ENCODE measurements at places on chromosomes 11 and 22.

- no peak for DNase-seq
Observed at GRCh38 chr11:102488208-102488607, 35.6 kb upstream of the TMEM123 start.

GRCh38 chr22:49632199-49633009 is 195.3 kb downstream of the BRD1 start:
- DNase-seq, result peak; percentile 70

DNA sequence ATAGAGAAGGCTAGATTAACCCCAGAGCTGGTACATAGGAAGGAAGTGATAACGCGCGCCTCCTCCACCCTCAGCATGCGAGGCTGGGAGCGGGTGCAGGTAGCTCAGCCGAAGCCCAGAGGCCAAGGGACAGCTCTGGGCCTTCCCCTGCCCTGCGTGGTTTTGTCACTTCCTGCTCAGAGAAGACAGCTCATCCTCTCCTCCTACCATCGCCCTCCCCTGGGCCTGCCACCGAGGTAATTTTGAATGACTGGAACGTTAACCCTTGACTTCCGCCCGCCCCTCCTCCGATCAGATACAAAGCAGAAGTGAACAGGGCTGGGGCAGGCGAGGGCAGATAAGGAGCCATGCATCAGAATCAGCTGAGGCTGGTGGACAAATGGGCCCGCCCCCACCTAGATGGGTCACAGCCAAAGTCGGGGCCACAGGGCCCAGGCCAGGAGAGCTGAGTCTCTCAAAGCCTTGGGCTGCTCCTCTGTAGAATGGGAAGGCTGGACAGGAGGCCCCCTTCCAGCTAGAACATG is 1.6 kb downstream of the RAC2 start:
- no peak for DNase-seq

DNA sequence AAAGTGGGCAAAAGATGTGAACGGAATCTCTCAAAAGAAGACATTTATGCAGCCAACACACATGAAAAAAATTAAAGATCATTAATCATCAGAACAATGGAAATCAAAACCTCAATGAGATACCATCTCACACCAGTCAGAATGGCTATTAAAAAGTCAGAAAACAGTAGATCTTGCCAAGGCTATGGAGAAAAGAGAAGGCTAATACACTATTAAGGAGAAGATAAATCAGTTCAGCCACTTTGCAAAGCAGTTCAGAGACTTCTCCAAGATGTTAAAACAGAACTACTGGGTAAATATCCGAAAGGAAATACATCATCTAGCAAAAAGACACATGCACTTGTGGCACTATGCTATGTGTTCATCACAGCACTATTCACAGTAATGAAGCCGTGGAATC is 388.2 kb upstream of the LUZP2 start:
- DNase-seq, result no peak

- DNase-seq, result no peak
Observed at GRCh38 chr11:2584812-2585565, 114.8 kb downstream of the KCNQ1OT1 start.

- peak; percentile 74 for DNase-seq
Observed at GRCh38 chr11:86800076-86800959, at the start of gene PRSS23. TSS of gene PRSS23 (plus strand) at chr11:86800542. CDS start at chr11:86807644, 7,102 bp downstream.

DNA sequence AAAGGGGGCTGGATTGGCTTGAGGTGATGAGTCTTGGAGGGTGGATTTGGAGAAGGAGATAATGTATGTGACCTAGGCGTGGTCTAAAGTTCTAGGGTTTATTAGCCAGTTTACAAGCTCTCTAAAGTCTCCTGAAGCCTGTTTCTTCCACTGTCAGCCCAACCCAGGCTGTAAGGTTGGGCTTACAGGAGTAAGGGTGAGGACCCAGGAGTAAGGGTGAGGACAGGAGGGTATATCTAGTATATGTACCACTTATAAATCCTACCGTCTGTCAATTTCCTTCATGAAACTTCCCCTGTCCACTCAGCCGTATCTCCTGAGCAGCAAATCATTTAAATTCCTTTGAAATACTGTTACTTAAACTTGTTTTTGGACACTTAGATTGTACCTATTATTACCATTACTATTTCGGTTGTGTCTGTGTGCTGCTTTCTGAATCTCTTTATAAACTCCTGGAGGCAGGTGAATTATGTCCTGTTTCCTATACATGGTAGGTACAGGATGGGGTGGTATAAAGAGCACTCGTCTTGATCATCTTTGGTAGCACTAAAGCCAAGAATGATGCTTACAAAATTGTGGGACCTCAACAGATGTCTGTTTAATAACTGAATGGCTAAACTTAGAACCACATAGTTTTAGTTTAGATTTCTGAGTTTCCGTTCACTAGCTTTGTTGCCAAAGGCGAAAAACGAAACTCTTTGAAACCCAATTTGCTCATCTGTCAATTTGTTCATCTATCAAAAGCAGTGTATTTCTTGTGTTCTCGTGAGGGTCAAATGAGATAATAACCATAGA is 192.0 kb downstream of the GRIK4 start:
- DNase-seq, result no peak

- DNase-seq, result no peak
Observed at GRCh38 chr22:45972889-45973253, 4.1 kb downstream of the WNT7B start.

- peak; percentile 53 for DNase-seq
Observed at GRCh38 chr22:17121233-17122195, at the start of gene TMEM121B. TSS of gene TMEM121B (minus strand) at chr22:17121360. CDS start at chr22:17121127, 233 bp downstream.

GRCh38 chr11:60900673-60901404 is 5.5 kb downstream of the PRPF19 start:
- DNase-seq, result no peak

DNA sequence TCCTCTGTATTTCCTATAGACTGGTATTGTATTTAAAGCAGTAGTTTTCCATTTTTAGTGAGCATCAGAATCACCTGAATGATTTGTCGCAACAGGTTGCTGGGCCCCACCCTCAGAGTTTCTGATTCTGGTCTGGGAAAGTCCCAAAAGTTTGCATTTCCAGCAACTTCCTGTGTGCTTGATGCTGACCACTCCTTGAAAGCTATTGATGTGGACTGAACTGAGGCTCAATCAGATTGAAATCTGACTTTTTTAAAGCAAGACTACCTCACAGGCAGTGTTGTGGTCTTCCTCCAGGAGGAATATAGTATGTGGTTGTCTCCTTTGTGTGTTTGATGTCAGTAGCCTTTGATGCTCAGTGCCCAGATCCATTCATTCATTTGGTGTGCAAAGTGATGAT is 17.2 kb upstream of the MPZL2 start:
- no peak for DNase-seq

DNA sequence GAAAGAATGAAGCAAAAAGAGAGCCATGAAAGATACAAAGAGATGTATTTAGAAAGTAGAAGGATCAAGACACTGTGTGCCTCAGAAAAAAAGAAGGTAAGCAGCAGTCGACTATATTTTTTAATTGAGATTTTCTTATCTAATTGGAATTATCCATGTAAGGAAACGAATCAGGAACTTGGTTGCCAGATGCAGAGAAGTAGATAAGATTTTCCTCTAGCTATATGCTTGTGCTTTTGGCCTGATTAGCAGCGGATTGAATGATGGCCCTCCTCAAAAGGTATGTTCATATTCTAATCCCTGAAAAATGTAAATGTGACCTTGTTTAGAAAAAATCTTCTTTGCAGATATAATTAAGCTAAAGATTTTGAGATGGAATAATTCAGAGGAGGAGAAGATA is 43.9 kb upstream of the CARD18 start:
- DNase-seq, result no peak
